Fibroblast of skin of right quadriceps (primary cell): ENCODE measurements at places on chromosomes 1 and 21.

GRCh38 chr1:3336641-3337630 is 117.5 kb upstream of the ARHGEF16 start:
- DNase-seq = no peak

DNA sequence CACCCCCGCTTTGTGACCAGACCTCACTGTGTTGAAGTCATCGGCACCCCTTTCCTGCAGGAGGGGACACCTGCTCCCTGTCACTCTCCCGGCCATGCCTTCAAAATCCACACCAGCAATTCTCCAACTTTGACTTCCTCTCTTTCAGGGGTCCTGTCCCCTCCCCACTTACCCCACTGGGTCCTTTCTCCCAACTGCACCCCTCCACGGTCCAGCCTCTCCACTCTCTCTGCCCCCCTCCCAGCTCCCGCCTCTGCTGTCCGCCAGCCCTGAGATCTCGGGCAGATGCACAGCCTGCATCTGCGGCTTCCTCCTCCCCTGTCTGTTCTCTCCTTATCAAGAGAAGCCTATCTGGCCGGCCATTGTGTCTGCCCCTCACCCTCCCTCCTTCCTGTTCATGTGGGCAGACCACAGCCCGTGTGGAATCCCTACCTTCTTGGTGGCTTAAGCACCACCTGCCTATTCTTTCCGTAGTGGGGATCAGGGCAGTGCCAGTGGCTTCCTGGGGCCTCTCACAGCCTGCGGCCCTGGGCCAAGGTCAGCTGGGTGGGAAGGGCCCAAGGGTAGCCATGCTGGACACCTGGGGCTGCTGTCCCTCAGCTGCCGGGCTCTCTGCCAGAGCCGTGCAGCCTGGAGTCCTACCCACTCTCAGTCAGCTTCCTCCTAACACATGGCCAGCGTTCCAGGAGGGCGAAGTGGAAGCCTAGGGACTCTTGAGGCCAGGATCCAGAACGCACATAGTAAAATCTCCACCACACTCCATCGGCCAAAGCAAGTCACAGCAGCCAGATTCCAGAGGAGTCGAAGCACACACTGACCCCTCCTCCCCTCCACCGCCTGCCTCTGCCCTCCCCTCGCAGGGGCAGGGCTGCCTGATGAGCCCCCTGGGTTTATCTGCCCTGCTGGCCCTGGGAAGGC is 5.1 kb upstream of the HES4 start:
- DNase-seq = peak; percentile 33

DNA sequence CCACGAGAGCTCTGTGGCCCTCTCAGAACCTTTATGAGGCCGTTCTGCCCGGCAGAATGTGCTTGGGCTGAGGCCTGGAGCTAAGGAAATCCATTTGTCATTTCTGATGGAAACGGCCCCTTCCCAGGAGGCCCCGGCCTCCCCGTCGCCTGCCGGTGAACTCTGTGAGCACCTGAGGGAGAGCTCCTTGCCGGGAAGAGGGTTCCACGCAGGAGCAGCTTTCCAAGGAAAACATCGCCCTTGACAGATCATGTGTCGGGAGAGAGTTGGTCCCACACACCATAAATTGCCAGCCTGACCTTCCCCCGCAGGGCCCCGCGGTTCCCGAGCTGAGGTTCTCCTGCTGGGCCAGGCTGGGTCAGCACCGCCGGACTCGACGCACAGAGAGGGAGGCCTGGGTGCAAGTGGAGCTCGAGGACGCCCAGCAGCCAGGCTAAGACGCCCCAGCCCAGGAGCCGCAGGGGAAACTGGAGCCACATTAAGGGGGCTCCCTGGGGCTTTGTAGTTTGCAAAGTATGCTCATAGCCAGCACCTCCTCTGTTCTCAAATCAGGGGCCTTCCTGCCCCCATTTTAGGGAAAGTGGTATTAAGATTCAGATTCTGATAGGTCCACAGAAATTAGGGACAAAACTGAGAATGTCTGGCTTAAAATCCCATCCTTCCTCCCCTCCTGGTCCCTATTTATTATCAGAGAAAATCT is 239.5 kb downstream of the FOXD2 start:
- DNase-seq = no peak

GRCh38 chr1:184433956-184434502 is 47.2 kb downstream of the C1orf21 start:
- no peak for DNase-seq

DNA sequence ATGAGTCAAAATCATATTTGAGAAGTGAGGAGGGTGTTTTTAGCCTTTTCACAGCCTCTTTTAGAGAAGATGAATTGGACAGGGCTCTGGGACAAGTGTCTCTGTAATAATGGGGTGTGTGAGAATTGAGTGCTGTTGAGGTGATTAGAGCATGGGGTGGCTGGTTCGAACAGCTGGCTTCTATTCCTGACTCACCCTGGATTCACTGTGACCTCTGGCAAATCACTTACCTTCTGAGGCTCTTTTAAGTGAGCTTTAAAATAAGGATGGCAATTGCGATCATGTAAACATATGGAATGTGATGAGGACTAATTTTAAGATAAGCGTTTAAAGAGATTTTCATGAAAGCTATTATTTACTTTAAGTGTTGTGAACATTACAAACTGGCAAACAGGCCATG is 243.4 kb downstream of the ADGRL2 start:
- no peak for DNase-seq

DNA sequence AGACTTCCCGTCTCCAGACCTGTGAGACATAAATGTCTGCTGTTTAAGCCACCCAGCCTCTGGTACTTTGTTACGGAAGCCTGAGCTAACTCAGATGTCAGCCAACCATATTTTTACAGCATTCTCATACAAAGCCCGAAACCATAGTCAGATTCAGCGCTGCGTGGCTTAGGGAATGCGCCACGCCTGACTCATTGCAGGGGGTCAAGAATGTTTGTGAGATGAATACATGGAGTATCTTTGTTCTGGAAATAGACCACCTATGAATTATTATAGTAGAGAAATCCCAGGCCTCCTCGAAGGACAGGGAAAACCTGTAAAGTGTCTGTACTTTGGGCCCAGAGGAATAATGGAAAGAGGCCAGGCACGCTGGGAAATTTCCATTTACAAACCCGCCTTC is 434.8 kb downstream of the CAMTA1 start:
- peak; percentile 91 for DNase-seq

DNA sequence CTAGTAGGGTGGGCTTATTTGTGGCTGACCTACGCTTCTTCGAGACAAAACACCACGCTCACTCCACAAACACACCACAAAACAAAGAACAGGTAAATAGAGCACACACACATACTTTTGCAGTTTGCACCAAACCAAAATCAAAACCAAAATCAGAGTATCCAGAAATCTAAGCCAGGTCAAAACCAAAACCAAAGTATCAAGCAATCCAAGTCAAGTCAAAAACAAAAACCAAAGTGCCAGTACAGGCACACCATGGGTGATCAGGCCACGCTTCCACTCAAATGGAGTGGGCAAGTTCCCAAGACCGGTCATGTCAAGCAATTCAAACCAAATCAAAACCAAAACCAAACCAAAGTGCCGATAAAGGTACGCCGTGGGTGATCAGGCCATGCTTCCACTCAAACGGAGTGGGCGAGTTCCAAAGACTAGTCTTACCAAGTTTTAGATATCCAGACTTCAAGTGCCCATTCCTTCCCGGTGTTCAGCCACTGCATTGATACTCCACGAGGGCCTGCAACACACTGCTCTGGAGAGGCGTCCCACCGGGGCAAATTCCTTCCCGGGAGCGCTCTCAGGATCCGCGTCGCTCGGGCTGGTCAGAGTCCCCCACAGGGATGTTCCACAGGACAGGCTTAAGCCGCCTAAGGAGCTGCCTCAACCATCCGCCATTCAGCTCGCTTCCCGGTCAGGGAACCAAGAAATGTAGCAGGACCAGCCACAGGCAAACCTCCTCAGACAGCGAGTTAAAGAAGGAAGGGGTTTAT is 169.1 kb downstream of the CDC7 start:
- no peak for DNase-seq

- no peak for DNase-seq
Measured at GRCh38 chr1:160022330-160023310, 9.2 kb downstream of the PIGM start.

- DNase-seq = no peak
Measured at GRCh38 chr1:180299479-180300221, 69.6 kb downstream of the LHX4 start.

- DNase-seq = no peak
Measured at GRCh38 chr21:42443876-42444744, 40.4 kb downstream of the UBASH3A start.

GRCh38 chr1:54312796-54313316 is 93.3 kb downstream of the SSBP3 start:
- peak; percentile 89 for DNase-seq

DNA sequence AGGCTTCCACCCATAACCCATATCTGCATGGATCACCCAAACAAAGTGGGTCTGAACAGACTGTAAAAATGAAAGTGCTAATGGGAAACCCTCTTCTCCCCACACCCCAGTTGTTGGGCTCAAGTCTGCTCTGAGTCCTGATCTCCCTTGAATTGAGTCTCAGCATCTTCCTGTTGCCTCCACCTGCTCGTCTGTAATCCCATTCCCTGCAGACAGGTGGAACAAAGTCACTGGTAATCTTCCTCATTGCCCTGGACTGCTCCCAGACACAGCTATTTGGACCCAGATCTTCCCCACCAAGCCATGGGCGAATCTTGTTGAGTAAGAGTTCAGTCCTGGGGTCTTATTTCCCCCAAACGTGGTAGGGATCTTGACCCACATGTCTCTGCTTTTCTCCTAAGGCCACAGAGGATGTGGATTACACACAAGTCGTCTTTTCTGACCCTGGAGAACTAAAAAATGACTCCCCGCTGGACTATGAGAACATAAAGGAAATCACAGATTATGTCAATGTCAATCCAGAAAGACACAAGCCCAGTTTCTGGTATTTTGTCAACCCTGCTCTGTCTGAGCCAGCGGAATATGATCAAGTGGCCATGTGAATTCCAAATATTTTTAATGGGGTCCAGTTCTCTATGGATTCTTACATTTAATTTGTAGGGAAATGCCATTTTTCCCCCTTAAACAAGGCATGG is 15.7 kb downstream of the AVPR1B start:
- no peak for DNase-seq

GRCh38 chr1:51203121-51203873 is 32.8 kb upstream of the RNF11 start:
- no peak for DNase-seq

DNA sequence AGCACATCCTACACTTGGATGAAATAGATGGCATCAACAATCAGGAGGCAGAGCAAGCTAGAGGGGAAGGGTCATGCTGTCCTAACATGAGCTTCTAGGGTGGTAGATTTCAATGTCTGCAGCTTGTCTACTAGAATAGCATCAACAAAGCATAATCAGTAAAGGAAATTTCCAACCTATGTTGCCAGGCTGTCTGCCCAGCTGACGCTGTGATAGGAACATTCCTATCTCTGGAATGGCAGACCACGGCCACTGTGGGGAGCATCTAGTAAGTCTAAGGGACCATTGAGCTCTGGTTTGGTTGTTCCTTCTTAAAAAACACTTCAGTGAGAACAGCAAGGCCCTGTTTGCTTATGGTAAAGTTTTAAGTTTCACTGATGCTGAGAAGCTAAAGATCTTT is 206.8 kb downstream of the PAPPA2 start:
- DNase-seq = no peak

DNA sequence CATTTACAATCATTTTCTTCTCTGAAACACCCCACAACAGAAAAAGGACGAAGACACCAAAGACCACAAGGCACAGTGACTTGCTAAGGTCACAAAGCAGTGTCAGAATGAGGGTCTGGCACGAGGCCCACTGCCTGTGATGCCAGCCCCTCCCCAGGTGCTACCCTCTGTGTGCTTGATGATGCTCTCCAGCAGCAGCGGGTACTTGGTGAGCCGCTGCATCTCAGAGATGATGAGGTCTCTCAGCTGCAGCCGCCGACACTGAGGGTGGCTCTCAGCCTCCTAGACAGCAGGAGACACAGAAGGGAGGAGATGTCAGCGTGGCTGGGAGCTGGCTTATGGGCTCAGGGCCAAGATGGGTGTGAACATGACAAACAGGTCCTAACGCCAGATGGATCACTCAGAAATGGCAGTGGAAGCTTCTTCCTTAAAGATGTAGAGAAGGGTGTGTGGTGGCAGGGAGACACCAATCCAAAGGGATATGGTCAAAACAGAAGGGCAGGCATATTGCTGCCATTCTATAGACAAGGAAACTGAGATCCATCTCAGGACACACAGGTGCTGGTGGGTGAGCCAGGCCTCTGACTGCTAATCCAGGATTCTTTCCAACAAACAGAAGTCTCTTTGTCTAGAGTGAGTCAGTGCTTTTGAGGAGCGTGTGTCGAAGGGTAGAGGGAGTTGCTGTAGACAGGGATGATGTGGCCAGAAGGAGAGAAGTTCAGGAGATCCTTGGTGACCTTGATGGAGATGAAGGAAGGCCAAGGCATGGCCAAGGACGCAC is 25.6 kb downstream of the LRRC71 start:
- no peak for DNase-seq

GRCh38 chr1:155499953-155500639 is 62.5 kb downstream of the ASH1L start:
- peak; percentile 42 for DNase-seq
